SK-N-SH treated with all-trans-retinoic acid at 6 μM for 48 hours (cell line): ENCODE measurements at places on chromosomes 2 and 18.

- no peak for ATAC-seq
Observed at GRCh38 chr2:241234962-241235740, 46.7 kb downstream of the ANO7 start.

DNA sequence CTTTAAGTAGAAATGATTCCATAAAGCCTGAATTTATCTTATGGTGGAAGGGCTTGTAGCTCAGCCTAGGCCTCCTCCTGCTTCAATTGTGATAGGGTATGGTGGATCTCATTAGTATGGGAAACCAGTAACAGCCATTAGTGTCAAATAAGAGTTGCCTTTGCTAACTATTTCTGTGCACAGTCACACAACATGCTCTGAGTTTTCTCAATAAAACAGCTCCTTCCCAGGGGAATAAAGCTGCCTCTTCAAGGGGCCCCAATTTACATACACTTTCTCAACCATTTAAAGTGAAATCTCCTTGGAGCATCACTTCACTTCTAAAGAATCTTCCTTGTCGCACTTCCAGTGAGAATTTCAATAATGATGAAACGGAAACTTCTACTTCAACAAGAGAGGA is 53.4 kb downstream of the KLF7 start:
- ATAC-seq = no peak

- ATAC-seq = no peak
Observed at GRCh38 chr2:194289712-194290346, 1367.2 kb upstream of the SLC39A10 start.

- ATAC-seq = no peak
Observed at GRCh38 chr2:1681323-1682180, 62.8 kb downstream of the PXDN start.

DNA sequence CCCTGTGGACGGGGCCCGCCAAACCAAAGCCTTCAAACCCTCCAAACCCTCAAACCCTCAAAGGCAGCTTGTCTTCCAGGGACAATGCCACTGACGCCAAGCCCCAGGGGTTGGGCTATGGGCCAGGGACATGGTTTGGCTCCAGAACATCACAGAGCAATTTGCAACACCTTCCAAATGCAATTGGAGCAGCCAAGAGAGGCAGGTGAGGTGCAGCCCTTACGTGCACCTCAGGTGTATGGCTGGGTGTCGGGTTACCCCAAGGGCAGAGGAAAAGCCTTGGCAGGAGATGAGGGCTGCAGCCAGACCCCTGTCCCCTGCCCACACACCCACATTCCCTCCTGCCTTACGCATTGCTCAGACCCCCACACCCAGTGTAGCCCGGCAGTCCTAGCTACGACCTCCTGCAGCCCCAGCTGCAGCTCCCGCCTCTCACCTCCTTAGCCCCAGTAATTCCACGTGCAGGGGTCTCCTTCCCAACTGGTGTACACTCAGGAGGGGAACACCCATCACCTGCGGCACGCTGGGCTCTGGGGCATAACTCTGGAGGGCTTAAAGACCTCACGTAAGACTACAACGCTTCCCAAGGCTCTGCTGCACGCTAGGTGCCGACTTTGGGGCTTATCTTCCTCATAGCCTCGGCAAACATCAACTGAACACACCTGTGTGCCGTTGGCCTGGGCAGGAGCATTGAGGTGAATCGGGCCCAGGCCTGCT is 88.7 kb downstream of the TFCP2L1 start:
- ATAC-seq = no peak

DNA sequence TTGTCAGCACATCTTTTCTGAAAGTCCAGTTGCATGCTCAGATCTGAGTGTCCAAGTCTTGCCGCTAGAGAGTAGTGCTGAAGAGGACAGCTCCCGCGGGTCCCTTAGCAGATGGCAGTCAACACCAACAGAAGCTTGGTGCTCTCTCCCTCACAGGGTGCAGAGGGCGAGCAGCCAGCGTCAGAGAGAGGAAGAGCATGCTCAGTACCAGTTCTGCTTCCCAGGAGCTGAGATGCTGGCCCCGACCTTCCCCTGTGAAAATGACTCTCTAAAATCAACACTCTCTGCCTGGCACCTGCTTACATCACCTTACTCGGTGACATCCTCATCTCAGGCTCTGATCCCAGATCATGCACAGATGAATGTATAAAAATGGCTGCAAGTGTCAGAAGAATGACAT is 86.0 kb upstream of the TWIST2 start:
- ATAC-seq = no peak

- ATAC-seq = no peak
Observed at GRCh38 chr18:11002796-11003195, 146.6 kb downstream of the PIEZO2 start.

- no peak for ATAC-seq
Observed at GRCh38 chr2:128372621-128373341, 54.1 kb upstream of the HS6ST1 start.

DNA sequence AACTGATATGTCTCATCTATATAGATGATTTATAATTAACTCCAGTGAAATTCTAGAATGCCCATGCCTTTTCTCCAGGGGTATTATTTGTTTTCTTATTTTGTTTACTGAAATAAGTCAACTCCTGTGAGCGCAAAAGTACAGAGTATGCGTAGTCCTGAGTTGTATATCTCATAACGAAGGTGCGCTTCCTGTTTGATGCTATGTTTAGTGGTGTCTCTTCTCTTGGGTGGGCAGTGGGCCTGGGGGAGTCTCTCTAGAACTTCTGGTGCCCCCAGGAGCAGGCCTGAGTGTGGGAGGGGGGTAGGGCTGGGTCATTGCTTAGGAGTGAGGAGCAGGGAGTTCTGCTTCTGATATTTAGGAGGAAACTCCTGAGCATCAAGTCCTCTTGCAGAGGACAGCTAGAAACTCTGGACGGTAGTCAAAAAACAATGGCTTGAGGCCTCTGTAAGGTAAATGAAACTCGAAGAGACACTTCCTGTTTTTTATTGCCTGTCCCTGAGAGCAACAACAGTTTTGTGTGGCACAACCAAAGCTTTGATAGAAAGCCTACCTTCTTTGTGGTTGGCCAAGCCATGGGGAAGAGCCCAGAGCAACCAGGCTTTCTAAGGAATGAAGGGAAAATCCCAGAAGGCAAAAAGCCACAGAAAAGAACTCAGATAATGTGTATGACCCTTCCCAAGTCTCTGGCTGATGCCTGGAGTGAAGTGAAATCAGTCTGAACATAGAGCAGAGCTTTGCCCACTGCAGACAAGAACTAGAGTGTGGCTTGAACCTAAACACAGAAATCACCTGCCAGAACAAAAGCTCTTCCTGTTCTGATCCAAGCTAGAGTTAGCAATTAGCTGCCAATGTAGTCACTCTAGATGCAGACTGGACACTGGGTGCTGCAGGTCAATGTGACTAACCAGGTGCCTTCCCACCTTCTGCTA is 8.5 kb upstream of the SP140L start:
- no peak for ATAC-seq

- ATAC-seq = no peak
Observed at GRCh38 chr2:101372792-101373191, 14.5 kb downstream of the CREG2 start.

GRCh38 chr2:23241611-23242245 is 143.3 kb upstream of the KLHL29 start:
- ATAC-seq = no peak

DNA sequence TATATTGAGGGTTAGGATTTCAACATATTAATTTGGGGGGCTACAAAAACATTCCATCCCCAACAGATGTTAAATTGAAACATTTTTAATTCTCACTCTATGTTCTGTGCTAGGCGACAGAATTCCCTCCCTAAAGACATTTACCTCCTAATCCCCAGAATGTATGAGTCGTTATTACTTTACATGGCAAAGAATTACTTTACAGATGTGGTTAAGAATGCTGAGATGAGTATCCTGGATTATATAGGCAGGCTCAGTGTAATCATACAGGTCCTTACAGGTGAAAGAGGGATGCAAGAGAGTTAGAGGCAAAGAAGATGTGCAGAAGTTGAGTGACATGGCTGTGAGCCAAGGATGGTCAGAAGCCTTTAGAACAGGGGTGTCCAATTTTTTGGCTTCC is 974.1 kb upstream of the ACVR2A start:
- no peak for ATAC-seq

- no peak for ATAC-seq
Observed at GRCh38 chr18:35038881-35039491, 2.2 kb upstream of the MAPRE2 start.

GRCh38 chr2:148623086-148623485 is 21.5 kb upstream of the EPC2 start:
- no peak for ATAC-seq

DNA sequence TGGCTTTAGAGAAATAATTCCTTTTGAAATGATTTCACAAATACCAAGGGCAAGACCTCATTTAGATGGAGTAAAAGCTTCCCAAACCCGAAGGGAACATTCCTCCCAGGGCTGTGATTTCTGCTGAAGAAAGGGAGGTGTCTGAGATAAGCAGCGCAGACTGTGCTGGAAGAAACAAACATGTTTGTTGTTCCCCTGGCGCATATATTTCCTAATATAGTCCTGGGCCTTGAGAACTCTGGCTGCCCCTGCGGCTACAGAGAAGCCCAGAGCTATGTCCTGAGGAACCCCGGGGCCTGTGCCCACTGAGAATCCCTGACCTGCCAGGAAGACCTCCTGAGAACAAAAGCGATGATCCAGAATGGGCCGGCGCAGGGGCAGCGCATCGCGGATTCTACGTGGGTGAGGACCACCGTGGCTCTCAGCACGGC is 372.6 kb upstream of the NT5C1B start:
- ATAC-seq = no peak

DNA sequence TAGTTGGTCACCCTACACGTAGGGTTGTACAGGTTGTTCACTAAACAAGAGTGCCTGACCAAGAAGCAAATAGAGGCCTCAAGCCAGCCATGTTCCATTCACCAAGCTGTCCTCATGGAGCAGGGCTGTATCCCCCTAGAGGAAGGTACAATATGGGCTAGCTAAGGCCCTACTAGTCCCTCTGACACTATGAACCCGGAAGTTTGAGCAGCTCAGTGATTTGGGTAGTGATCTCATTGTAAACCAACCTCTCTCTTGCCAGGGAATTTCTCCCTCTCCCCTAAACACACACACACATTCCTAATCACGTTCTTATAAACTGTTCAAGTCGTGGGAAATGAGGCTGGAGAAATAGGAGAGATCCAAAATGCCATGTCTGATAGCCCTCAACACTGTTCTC is 6.7 kb upstream of the CYS1 start:
- no peak for ATAC-seq

GRCh38 chr2:202037086-202037485 is 3.4 kb downstream of the FZD7 start:
- no peak for ATAC-seq

DNA sequence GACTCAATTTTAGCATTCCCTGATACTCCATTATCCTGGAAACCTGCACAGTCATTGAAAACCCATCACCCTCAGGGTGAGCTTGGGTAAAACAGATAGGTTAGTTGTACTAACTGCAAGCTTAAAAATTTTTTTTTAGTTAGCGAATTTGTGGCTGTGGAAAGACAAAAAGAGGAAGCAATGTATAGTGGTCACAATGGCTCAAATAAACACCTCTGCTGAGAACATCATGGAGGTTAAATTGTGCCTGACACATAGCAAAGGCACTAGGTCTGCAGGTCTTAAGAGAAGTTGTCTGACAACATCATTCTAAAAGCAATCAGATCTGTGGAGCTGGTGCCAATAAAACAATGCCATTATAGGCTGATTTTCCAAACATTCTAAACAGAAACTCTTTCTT is 84.4 kb upstream of the CAVIN2 start:
- ATAC-seq = no peak

GRCh38 chr2:189638301-189639006 is 22.8 kb upstream of the ASNSD1 start:
- peak; percentile 53 for ATAC-seq

DNA sequence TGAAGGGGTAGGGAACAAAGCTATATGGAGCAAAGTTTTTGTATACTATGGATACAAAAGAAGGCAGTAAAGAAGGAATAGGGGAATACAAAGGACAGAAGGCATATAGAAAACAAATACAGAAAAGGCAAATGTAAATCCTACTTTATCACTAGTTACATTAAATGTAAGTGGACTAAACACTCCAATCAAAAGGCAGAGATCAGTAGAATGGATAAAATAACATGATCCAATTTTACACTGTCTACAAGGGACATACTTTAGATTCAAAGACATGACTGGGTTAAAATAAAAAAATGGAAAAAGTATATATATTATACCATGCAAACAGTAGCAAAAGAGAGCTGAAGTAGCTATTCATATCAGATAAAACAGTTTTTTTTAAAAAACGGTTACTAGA is 215.0 kb downstream of the PDE11A start:
- no peak for ATAC-seq

- ATAC-seq = no peak
Observed at GRCh38 chr18:36041146-36041545, 26.2 kb downstream of the RPRD1A start.
